Activated CD8-positive, alpha-beta memory T cell treated with anti-CD3 and anti-CD28 coated beads for 48 hours (primary cell): ENCODE measurements at places on chromosomes 5 and 9.
A peak's percentile ranks its signal among the peaks of the same experiment; 100 is the strongest.

GRCh38 chr5:1747803-1748085, 51.9 kb downstream of the MRPL36 start:
- DNase-seq = no peak

GRCh38 chr9:96293498-96294158, 8.3 kb downstream of the HSD17B3 start:
- DNase-seq = no peak

DNA sequence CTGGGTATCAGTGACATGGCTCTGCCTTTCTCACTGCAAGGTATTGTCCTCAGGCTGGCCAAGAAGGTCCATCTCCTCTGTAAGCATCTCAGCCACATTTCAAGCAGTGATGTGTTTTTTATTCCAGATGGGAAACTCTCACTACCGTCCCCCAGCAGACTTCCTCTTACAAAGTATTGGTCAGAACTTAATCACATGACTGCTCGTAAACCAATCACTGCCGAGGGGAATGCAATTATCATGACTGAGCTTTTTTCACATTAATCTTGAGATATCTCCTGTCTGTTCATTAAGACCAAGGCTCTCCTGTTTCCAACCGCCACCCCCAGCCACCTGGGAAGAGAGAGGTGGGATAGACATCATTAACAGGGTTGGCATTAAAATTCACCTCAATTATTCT, 76.4 kb downstream of the BNC2 start:
- no peak for DNase-seq

DNA sequence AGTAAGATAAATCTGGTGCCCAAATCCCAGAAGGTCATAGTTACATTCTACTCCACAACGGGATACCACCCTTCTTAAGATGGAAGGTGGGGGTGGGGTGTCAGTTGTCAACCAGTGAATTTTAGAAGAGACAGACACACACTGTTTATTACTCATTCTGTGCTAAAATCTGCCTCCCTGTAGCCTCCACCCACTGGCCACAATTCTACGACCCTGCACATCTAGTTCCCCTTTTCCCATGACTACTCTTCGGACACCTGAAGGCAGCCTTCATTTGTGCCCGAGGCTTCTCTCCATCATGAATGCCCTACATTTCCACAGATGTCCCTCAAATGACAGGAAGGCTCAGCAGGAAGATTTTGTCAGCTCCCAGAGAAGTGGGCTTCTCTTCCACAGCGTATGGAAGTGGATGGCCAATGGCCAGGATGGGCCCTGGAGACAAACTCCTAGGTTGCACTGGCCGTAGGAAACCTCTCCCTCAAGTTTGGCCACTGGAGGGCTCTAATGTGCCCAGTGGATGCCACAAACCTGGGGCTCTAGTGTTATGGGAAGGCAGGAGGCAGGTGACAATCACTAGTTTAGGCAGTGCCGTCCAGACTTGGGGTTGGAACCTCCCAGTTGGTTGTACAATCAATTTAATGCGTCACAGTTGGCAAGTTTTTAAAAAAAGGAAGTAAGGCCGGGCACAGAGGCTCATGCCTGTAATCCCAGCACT, 46.6 kb downstream of the PTPN3 start:
- DNase-seq = no peak

- no peak for DNase-seq
These were observed 287.7 kb downstream of the SLIT3 start for GRCh38 chr5:169013208-169013728.

DNA sequence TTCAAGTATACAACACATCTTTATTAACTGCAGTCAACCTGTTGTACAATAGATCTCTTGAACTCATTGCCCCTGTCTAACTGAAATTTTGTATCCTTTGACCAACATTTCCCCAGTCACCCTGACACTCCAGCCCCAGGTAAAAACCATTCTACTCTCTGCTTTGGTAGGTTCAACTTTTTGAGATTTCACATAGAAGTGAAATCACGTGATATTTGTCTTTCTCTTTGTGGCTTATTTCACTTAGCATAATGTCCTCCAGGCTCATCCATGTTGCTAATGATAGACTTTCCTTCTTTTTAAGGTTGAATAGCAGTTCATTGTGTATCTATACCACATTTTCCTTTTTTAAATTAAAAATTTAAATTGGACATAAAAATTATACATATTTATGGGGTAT, 126.5 kb upstream of the MAN2A1 start:
- DNase-seq = no peak

DNA sequence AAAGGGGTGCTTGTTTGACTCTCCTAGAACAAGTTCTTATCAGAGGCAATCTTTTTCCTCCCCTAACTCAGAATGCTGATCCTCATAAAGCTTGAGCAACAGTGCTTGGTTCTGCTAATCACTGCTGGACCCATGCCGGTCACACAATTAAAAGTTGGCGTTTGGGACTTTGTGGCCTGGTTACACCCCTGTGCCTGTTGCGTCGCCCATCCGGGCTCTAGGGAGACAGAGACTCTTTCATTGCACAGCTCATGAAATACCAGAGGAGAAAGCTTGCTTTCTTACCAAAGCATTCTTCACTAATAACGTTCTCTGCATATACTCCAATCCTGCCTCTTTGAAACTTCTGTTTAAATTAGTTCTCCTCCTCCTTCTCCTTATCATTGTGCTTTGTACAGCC, 301.1 kb downstream of the NR3C1 start:
- DNase-seq = no peak

GRCh38 chr5:157568222-157568621, 7.4 kb downstream of the ADAM19 start:
- DNase-seq = no peak

GRCh38 chr5:81760521-81760920, 9.6 kb upstream of the SSBP2 start:
- DNase-seq = no peak

GRCh38 chr5:35884191-35884769, 27.6 kb downstream of the IL7R start:
- DNase-seq = no peak

DNA sequence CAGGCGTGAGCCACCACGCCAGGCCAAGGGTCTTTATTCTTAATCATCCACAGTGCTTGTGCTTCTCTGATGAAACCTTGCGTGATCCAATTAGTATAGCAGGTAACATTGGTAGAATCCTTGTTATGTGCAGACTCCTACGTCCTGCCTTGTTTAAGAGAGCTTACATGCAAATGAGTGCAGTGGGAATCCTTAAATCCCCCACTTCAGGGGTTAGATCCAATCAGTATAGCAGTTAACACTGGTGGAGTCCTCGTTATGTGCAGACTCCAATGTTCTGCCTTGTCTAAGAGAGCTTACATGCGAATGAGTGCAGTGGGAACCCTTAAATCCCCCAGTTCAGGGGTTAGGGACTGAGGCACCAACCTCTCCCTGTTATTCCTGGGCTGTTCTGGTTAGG, 193.4 kb downstream of the SEMA6A start:
- no peak for DNase-seq

GRCh38 chr5:107542428-107542827, 128.3 kb downstream of the EFNA5 start:
- no peak for DNase-seq

DNA sequence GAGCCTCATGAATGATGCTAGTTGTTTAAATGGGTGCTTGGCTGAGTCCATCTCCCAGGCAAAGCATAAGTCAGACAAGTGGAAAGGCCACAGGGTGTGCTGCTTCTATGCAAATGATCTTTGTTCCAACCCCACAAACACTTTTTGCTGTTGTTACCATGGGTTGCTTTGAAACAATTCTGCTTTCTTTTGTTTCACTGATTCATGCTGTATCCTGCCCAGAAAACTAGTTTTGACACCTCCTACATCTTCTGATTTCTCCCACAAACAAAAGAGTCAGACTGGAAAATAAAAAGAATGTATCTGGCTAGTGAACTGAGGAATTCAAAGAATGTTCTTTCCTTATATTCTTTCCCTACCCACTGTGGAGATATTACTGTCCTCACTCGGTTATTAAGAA, 298.6 kb downstream of the DIRAS2 start:
- no peak for DNase-seq

DNA sequence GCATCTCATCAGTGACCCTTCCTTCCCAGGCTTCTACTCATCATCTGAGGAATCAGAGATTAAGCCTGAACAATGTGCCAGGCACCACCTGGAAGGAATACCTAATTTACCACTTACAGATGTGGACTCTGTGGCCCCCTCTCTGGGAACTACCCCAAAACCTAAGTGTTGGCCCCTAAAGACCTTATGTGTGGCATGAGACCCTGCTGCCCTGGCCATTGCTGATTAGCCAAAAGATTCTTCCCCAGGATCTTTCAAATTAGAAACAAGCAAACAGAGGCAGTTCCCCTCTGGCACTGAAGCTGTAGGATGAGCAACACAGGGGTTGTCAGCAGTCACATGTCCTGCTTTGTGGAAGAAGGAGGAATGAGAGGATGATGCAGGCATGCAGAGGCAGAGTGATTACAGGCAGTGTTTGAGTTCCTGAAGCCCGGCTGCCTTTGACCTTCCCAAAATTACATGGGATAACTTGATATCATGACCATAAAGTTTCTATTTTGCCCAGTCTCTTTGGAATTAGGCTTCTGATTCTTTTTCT, 10.6 kb downstream of the SPINK4 start:
- no peak for DNase-seq

GRCh38 chr5:154464438-154464837, 13.6 kb downstream of the HAND1 start:
- no peak for DNase-seq

DNA sequence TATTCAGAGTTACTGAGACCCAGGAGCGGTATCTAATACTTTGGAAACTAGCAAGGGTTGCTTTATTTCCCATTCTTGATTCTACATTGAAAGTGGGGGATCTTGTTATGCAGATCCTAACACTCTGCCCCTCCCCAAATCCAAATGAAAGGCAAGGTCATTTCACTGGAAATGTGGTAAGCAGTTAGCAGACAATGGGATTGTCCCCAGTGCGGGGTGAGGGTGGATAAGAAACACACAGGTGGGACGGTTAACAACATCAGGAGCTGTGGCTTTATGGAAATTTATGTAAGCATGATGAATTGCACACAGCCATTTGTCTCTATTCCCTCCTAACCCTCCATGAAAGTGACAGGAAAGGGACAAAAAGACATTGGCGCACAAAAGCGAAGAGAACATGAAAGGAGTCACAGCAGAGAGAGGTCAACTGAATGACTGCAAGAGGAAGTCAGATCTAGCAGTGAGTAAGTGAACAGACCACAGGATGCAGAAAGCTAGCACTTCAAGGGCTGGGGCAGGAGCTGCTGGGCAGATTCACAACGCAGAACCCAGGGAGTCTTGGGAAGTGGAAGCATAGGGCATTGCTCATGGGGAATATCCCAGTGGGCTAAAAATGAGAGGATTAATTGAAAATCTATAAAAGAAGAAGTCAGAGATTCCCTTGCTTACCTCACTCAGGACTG, 184.4 kb downstream of the HSD17B3 start:
- no peak for DNase-seq

GRCh38 chr9:92438900-92439526, 14.7 kb upstream of the OMD start:
- DNase-seq = no peak

DNA sequence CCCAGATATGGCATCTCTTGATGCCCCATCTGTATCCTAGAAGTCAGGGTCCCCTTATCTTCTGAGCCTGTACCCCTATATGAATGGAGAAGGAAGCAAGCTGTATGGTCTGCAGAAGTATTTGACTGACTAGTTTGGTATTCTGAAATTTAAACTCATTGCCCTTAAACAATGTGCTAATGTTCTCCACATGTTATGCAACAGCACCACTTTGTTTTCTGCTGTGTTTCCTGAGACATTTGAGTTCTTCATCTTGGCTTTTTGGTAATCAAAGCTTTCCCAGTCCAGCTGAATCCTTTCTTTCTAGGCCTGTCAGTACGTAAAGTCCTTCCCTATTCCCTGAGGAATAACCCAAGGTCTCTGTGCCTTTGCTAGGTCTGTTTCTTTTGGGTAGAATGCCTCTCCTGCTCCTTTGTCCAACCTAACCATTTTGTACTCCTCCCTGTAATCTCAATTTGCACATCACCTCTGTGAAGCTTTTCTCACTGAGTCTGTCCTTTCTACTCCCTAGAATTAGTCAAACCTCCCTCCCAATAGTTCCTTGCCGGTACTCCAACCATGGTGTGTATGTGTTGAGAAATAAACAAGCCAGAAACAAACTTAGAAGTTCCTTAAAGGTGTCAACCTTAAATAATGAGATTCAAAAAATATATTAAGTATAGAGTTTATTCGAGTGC, 72.1 kb upstream of the HSPB3 start:
- no peak for DNase-seq

DNA sequence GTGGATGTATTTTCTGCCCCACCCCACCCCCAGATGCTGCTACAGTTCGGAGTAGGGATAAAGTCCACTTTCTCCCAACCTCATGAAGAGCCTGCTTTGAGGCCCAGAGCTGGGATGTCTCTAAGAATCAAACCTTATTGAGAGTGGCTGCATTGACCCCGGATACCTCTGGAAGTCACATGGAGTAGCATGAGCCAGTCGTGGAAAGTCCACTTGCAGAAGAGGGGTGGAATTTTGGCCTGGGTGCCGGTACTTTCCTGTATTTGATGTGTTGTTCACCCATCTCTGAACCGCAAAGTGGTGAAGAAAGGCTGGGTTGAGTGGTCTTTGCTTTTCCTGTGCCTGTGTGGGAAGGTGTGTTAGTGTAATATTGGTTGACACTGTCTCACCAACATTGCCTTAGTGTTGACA, 3.7 kb downstream of the OTULIN start:
- peak; percentile 25 for DNase-seq

GRCh38 chr9:93219692-93220091, 35.8 kb downstream of the WNK2 start:
- DNase-seq = no peak

- no peak for DNase-seq
These were observed 40.3 kb upstream of the NAA35 start for GRCh38 chr9:85900504-85901201.

DNA sequence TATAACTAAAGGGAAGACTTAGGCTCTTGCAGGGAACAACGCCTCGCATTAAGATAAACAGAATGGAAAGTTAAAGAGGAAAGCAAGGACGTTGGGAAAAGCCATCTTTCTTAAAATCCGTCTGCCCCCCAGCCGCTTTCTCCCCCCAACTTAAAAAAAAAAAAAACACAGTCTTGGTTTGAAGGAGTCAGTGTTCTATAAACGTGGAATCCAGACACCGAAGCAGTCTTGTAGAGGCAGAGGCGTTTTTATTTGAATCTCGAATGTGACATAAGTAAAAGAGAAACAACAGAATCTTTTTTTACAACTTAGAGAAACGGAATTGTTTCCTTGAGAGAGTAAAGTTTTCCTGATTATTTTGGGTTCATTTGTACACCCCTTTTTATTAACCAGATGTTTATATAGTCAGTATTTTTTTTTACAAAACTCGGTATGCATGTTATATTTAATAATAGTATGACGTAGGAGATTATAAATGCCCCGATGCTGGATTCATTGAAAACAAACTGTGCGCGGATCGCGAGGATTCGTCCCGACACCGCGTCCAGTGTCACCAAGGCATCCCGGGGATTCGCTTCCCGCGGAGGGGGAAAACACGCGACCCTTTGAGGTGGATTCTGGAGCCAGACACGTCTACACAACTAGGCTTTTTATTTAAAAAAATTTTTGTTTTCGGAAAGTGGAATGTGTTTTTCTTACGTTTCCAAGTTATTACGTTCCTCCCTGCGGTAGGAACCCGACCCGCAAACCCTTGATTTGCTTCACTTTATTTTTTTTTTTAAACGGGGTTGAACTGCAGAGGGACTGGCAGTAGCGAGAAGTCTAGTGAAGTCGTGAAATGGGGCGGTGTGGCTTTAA, 6.7 kb downstream of the PTCH1 start:
- no peak for DNase-seq
